ENCODE measurements at places on chromosomes 3 and 15.

DNA sequence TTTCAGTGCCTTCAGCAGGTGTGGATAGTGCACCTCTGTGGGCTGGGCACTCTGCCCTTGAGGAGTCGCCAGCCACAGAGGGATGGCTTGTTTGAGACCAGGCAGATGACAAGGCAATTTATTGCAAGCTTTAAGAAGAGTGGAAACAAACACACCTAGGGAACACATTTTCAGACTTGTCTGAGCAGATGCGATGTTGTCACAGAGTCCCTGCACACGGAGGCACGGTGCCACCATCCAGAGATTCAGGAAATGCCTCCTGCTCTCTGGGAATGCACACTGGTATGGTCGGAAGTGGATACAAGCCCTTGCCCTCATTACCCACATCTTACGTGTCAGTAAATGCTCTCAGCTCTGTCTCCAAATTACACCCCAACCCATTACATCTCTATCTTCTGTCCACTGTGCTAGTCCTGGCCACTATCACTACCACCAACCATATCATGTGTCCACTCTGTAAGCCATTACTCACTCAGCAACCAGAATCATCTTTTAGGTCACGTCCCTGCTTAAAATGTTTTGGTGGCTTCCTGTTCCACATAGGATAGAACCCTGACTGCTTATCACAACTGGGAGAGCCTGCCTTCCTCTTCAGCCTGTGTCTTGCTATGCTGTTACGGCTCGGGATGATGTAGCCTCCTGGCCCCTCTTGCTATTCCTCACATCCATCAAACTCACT, 196.9 kb downstream of the SLCO3A1 start:
- DNase-seq = no peak

GRCh38 chr3:9278498-9278897, 29.1 kb upstream of the SRGAP3 start:
- no peak for DNase-seq

GRCh38 chr3:144036498-144036897, 64.9 kb downstream of the DIPK2A start:
- DNase-seq = no peak

DNA sequence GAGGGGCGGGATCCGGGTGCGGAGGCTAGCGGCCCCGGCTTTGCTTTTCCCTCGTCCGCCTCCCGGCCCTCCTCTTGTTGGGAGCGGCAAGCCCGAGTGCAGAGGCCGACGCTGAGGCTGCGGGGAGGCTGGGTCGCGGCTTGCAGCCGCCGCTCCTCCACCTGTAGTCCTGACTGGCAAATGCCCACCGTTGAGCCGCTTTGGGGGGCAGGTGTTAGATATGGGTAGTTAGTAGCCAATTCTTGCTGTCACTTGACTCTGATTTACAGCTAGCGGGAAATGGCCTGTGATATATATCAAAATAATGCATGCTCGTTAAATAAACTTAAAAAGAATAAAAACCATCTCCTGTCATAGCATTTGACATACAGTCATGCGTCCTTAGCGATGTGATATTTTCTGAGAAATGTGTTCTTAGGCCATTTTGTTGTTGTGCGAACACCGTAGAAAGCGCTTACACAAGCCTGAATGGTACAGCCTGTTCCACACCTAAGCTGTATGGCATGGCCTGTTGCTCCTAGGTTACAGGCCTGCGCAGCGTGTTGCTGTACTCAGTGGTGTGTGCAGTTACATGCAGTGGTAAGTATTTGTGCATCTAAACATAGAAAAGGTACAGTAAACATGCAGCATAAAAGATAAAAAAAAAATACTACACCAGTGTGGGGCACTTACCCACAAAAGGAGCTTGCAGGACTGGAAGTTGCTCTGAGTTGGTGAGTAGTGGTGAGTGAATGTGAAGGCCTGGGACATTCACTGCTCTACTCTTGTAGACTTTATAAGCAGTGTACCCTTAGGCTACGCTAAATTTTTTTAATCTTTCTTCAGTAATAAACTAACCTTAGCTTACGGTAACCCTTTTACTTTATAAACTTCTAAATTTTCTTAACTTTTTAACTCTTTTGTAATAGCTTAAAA, 873 bp downstream of the CAPN7 start:
- DNase-seq = no peak

GRCh38 chr3:17518189-17519059, 224.0 kb downstream of the TBC1D5 start:
- no peak for DNase-seq

GRCh38 chr3:88219138-88219792, 69.5 kb downstream of the C3orf38 start:
- DNase-seq = peak; percentile 82

- no peak for DNase-seq
These were observed 500.2 kb downstream of the PDCD6IP start for GRCh38 chr3:34298653-34299052.

GRCh38 chr3:7075117-7075516, 214.2 kb downstream of the GRM7 start:
- no peak for DNase-seq

DNA sequence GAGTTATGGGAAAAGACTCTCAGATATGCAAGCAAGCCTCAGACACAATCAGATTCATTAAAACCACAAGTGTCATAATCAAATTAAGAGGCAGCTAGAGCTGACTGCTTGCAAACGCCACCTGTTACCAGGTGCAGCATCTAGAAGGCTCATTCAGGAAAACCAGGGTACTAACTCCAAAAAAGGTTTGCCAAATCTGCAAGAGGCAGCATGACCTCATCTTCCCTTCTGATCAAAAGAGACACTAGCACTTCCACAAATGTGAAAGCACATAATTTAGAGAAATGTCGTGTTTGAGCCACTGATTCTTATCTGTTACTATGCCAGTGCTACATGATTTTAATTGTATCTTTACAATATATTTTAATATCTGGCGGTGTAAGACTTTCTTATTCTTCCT, 123.3 kb upstream of the NANOGP8 start:
- DNase-seq = no peak

GRCh38 chr3:70952033-70952747, 631.3 kb downstream of the FOXP1 start:
- peak; percentile 64 for DNase-seq

DNA sequence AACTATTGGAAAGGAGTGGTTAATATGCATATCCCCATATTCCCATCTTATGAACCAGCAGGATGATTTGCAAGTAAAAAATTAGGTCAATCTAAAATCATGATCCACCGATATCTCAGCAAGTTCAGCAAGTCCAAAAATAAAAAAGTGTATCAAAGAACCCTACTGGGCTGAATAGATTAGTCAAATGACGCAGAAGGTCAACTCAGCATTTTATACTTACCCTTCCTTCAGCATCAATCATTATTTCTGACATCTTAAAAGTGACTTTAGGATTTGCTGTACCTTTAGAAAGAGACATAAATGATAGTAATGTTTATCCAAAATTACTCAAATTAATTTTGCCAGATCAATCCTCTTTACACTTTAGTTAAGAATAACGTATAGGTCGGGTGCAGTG, 32.6 kb downstream of the DPP8 start:
- no peak for DNase-seq

- DNase-seq = no peak
These were observed 110.3 kb upstream of the ALDH1A3 start for GRCh38 chr15:100769043-100769974.

DNA sequence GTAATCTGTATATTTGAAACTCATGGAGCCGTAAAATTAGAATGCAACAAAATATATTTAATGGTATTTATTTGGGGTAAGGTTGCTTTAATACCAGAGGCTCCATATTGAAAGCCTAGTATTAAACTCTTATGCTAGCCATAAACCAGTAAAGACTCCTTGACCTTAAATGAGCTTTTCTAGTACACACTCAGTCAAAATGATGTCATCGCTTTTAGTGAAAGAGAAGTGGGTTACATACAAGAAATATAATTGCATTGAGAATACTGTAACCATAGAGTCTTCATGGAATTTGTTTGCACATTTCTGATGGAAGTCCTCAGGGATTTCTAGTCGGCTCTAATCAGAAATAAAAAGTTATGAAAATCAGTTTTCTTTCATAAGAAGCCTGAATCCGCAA, 757.6 kb downstream of the GBE1 start:
- DNase-seq = no peak

- peak; percentile 92 for DNase-seq
These were observed at the start of gene IFRD2 for GRCh38 chr3:50292159-50293078. Gene IFRD2, minus strand, starts transcription at chr3:50292429. Its CDS starts 155 bp downstream, at chr3:50292274.

DNA sequence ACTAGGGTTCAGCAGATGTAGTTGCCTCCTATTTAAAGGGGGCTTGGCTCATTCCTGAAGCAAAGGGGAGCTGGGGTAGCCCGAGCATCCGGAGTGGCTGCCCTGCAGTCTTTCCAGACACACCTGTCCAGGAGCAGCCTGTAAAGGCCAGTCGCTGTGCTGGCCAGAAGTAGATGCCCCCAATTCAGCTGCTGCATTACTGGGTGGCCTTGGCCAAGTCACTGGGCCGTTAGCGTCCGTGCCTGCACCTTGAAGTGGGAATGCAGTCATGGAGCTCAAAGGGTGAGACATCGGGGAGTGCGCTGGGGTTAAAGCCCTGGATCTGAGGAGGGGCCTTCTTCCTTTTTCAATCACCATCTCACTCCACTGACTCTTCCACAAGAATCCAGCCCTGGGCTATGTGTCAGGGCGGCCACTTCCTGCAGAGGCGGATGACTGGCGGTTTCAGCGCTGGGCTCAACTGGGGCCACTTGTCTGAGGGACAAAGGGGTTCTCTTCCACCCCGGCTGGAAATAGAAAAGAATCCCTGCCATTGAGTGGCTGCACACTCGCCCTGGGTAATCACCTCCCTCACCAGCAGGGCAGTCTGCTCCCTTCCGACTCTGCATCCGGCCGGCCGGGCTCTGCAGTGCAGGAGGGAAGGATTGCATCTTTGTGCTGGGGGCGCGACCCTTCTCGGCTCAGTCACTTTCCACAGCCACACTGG, 11.8 kb downstream of the ALDH1A3 start:
- no peak for DNase-seq

DNA sequence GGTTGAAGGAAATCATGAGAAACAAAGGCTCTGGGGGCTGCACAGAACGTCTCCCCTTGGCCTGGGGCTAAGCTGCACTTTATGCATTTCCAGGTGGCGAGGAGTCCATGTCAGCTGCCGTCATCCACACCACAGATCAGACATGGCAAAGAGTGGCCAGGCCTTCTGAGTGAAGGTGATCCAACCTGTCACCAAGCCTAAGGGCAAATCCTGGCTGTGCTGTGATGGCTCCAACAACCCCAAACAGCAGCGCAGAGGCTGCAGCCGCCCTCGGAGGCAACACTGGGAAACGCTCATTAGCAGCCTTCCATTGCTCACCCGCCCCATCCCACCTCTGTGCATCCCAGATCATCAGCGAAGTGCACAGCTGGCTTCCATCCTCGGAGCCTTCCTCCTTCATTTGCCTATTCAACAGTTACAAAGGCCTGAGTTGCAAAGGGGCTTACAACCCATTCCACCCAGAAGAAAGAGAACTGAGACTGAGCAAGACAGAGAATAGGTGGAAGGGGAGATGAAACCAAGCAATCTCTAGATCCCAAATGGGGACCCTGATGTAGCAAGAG, 55.7 kb downstream of the SRGAP3 start:
- DNase-seq = no peak

DNA sequence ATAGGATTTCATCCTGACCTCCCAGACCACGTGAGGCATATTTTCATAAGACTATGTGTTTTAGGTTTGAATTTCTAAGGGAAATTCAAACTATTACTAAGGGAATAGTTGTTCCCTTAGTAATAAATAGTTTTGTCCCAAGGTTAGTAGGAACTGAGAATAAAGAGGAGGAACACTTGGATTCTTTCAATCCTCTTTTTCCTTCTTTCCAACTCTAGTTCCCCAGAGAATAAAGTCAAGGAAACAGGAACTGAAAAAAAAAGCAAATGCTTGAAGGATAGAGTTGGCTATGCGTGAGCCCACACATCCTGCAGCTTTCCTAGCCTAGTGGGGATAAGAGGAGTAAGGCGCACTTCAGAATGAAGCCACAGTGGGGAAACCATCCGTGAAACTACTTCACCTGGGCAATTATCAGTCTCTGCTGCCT, 312.1 kb upstream of the TGFBR2 start:
- DNase-seq = peak; percentile 9

DNA sequence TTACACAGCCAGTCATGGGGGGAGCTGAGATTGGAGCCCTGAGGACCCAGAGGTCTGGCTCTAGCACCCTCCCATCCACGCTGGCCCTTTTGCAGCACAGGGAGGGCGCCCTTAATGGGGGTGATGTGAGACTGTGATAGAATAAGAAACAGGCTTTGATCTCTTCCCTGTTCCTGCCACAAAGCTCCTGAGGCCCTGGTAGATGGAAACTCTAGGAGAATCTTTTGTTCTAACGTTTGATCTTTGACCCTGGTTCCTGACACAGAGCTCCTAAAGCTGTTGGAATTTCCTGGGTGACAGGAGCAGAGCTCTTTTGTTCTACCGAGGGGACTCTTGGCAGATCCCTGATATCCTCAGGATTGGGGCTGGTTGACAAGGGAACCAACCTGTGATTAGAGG, 1.2 kb upstream of the UROC1 start:
- DNase-seq = no peak

GRCh38 chr3:112463250-112463649, 36.0 kb downstream of the BTLA start:
- no peak for DNase-seq

DNA sequence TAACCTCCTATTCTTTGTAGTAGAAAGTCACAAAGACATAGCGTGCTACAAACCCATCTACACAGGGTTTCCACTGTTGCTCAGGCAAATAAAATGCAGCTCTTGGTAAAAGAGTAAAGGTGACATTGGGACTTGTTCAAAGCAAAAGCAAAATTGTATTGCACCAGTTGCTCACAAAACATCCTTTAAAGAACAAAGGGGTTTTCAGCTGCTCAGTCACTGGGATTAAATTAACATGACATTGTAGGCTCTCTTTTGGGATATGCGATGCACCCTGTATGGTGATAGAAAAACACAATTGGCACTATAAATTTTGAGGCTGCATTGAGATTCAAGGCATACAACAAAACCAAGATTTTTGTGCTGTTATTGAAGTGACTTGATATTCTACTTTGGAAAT, 447.3 kb upstream of the CNTN3 start:
- DNase-seq = no peak

GRCh38 chr3:108525256-108525655, 14.9 kb upstream of the MYH15 start:
- DNase-seq = no peak

DNA sequence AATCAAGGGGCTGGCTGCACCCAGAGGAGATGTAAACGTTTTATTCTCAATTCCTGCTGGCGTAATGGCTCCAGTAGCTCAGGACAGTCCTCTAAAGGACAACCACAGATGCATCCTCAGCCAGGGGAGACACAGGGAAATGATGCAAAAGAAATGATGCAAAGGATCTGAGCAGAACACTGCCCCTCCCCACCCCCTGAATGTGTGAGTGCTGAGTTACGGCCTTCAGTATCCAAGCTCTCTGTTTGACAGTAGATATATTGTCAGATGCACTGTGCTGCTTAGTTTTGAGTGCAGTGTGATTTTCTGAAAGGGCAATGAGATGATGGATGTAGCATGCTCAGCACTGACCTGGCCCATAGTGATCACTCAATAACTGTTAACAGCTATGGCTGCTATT, 41.4 kb upstream of the CTDSPL start:
- DNase-seq = no peak

- peak; percentile 88 for DNase-seq
These were observed 15.3 kb downstream of the NR2F2 start for GRCh38 chr15:96345560-96346399.

Data from NCI-H1417 (cell line).